ENCODE measurements at places on chromosomes 16 and 17.

GRCh38 chr17:41519501-41520224 is 973 bp upstream of the KRT15 start:
- no peak for DNase-seq

GRCh38 chr16:28610595-28611191 is 849 bp upstream of the SULT1A1 start:
- DNase-seq = no peak

GRCh38 chr17:28888832-28889231 is 8.7 kb downstream of the FLOT2 start:
- DNase-seq = no peak

DNA sequence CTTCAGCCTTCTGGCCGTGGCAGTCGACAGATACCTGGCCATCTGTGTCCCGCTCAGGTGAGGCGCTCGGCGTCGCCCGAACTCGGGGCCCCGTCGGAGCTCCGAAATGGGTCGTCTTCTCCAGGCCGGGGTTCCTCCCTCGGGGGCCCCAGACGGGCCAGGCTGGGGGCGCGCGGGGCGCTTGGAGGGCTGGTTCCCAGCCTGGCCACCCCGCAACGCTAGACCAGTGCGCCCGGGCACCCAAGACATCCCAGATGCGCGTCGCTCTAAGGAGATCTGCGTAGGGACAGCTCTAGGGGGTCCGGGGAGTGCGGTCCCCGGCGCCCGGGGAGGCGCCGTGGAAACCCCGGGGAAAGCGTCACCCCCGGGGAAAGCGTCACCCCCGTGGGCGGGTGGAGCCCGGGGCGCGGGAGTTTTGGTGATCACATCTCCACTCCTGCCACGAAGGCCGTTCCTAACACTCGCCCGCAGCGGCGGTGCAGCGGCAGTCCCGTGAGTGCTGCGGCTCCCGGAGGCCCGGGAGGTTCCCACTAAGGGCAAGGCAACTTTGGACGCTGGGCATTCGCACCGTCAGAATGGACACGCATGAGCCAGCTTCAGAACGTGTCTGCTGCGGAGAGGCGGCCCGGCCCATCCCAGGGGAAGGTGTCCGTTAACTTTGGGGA is 729 bp downstream of the ADORA2B start:
- peak; percentile 56 for DNase-seq

DNA sequence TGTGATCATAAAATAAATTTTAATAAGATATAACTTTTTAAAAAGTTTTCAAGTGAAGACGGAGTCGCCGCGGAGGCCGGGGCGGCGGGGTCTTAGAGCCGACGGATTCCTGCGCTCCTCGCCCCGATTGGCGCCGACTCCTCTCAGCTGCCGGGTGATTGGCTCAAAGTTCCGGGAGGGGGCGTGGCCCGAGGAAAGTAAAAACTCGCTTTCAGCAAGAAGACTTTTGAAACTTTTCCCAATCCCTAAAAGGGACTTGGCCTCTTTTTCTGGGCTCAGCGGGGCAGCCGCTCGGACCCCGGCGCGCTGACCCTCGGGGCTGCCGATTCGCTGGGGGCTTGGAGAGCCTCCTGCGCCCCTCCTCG is at the start of gene FOXC2:
FOXC2 (plus strand) TSS at position 229 of the 365 bp plus-strand sequence. CDS start 507 bp downstream, outside the sequence.
- peak; percentile 68 for DNase-seq

- DNase-seq = no peak
Observed at GRCh38 chr17:66665194-66665593, 169.7 kb upstream of the CACNG5 start.

GRCh38 chr17:17677299-17678040 is 3.8 kb upstream of the RAI1 start:
- DNase-seq = no peak

GRCh38 chr16:1674751-1675664 is 3.1 kb upstream of the JPT2 start:
- DNase-seq = no peak

DNA sequence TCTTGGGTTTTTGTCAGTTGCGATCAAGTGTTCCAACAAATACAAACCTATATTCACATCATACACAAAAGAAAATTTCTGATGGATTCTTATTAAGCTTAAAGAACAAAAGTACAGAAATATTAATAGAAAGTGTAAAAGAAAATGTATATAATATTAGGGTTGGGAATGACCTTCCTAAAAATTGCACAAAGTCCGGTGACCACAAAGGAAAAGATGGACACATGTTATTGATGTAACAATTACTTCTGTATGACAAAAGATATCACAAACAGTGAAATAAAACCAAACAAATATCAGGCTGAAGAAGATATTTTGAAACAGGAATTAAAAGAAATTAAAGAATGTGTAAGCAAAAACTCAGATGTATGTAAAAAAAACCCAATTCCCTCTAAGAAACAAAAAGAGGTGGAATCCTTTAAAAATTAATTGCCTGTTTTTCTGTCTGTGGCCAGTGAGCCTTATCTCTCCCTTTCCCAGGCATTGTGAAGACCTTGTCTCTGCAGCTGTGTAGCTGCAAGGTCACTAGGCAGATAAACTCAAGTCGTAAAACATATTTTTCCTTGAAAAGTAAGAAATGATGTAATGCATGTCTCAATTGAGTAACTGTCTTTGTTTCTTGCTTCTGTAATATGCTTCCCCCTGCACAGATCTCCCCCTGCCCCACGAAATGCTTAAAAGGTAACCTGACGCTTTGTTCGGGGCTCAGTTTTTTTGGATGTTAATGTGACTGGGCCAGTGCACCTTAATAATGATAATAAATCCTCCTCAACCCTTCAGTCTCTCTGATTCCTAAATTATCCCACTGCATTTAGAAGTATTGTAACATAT is 2.8 kb downstream of the ST6GALNAC1 start:
- DNase-seq = no peak

DNA sequence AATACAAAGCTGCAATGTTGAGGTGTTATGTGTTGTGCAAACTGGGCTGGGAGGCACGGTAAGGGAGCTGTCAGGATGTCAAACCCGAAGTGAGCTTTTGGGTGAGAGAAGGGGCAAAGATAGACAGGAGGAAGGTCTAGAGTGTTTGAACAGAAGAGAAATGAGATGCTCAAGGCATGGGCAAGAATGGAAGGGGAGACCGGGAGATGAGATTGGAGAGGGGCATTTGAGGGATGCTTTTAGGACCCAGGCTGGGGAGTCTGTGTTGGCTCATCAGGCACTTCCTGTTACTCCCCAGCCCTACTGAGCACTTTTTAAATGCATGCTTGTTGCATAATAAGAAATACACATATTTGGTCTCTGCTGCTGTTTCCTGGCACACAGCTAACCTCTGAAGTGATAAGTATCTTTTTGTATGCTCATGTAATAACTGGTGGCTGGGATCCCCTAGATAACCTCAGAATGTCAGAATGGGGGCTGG is 13.7 kb downstream of the UNC45B start:
- no peak for DNase-seq

GRCh38 chr17:81740395-81740961 is 28.4 kb downstream of the SLC25A10 start:
- DNase-seq = no peak

- no peak for DNase-seq
Observed at GRCh38 chr16:77273815-77274214, 74.6 kb downstream of the SYCE1L start.

- peak; percentile 24 for DNase-seq
Observed at GRCh38 chr17:65278050-65278819, 141.1 kb downstream of the RGS9 start.

GRCh38 chr17:72158895-72159885 is 38.4 kb downstream of the SOX9 start:
- DNase-seq = no peak

GRCh38 chr17:80789356-80789902 is 202.2 kb upstream of the CHMP6 start:
- no peak for DNase-seq

GRCh38 chr17:72466199-72466598 is 345.4 kb downstream of the SOX9 start:
- DNase-seq = no peak

DNA sequence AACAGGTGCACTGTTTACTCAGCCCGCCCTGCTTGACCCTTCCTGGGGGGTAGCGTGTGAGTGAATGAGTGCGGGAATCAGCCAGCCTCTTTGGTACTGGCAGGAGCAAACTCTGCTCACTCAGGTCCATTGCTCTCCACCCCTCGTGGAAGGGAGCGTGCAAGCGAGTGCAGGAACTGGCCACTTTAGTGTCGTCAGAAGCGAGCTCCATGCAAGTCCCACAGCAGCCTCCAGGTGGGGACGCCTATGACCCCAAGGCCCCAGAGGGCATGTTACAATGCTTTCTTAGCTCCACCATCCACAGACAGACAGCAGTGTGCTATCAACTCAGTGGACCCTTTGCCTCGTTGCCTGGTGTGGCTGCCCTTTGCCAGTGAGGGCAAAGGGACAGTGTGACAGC is 1025.1 kb upstream of the CDH8 start:
- DNase-seq = no peak

GRCh38 chr16:70254965-70255286 is 3.2 kb upstream of the EXOSC6 start:
- DNase-seq = no peak

DNA sequence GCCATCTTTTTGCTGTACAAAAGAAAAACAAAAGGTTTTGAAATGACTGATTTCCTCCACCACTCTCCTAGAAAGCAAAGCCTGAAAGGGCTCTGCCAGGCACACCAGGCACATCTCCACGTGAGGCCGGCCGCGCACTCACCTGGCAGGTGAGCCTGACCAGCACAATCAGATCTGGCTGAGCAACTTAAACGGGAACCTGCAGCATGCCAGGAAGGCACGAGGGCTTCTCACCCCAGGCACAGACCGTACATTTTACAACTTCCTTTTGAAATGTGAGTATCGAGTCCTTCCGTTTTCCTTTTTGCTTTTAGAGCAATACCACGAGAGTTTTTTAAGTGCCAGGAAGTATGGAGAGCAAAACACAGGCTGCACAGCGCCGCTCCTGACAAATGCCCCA is 22.5 kb downstream of the SLC38A10 start:
- DNase-seq = no peak

DNA sequence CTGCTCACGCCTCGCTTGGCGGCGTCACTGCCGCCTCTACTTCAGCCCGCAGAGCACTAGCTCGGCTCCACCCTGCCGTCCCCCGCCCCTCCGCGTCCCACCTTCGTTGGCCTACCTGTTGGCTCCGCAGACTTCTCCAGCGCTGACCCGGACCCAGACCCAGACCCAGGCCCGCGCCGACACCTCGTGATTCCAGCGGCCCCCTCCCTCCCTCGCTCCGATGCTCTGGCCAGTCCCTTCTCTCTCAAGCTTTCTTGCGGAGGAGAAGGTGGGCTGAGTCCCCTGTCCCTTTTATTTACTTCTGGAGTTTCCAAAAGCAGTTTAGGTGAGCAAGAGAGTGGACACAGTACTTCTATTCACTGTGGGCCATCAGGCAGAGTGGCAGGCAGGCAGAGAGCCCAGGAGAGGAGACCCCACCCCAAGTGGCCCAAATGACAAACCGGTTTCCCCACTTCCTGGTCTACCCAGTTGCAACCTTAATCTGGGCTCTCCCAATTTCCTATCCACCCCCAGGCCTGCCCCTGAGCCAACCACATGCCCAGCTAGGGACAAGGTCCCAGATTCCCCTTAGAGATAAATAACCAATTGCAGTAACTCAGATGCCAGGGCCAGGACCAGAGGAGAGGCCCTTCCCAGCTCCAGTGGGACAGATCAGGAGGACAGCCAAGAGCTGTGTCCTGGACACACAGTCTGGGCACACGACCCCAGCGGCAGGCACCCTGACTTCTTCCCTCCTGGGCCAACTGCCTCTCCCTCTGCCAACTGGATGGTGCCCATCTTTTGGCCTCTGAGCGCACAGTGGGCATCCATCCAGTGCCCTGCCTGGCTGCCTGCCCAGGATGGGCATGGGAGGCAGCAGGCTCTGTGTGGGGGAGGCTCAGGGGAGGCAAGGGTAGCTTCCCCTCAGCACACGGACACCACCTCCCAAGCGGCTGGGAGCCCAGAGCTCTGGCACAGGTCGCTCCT is 1.2 kb upstream of the SRCIN1 start:
- no peak for DNase-seq

- DNase-seq = no peak
Observed at GRCh38 chr17:73750975-73751374, 106.7 kb upstream of the SDK2 start.

DNA sequence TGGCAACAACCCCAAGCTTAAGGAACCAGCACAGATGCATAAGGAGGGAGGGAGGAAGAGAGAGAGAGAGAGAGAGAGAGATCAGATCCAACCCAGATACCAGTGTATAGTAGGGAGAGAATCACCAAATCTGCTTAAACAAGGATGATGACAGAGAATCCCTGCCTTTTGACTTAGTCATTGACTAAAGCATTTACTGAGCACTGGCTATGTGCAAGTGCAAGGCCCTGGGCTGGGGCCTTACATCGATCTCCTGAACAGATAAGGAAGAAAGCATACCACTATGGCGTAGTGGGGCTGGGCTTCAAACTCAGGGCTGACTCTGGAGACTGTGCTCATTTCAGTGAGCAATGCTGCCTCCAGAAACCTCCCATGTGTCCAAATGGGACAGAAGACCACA is 15.8 kb downstream of the TSNAXIP1 start:
- DNase-seq = no peak

DNA sequence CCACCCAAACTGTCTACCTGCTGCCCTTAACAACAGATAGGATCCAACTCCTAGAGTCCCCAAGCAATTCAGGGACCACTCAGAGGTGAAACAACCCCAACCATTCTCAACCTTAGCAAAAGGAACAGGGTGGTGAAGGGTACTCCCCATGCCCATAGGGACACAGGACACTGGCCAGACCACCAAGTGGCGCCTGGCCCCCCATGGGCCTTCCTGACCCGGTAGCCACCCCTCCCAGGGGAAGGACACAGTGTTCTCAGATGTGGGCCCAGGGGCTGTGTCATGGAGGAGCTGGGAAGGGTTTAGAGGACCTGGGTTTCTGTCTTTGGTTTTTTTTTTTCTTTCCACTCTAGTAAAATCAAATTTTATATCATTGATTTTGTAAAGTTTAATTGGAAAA is 9.7 kb upstream of the SLC25A39 start:
- DNase-seq = no peak

- no peak for DNase-seq
Observed at GRCh38 chr17:35973333-35974260, 7.7 kb downstream of the CCL16 start.

GRCh38 chr17:82461827-82462524 is 3.4 kb downstream of the NARF start:
- no peak for DNase-seq

DNA sequence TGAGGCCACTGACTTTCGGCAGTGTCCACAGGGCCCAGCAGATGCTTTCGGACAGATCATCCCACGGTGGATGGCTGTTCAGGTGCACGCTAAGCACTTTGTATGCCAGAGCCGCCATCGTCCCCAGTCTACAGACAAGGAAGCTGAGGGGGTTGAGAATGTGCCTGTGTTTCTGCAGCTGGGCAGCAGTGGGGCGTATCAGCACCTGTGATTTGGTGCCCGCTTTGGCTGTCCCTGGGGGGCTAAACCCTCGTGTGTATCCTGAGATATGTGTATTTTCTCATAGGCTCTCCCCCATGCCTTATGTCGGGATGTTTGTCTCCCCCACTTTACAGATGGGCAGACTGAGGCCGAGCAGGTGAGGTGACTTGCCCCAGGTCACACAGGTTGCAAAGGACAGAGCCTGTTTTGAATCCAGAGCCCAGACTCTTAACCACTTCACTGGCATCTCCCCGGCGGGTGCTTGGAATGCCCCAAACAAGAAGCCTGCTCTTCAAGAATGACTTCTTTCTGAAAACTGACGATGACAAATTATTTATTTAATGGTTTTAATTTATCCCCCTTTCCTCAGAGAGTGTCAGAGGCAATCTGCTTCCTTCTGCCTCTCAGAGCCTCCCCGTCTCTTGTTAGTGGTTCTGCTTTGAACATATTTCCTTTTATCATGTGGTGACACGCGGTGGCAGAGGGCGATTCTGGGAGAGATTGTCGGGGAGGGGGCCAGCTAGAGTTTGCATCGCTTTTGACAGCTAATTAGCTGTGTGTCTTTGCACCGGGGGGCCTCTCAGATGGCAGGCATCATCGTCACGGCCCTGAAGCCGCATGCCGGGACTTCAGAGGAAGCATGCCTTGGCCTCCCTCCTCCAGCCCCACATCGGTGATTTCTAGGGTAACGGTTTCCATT is 149.6 kb upstream of the CIBAR2 start:
- no peak for DNase-seq

Data from stimulated activated CD4-positive, alpha-beta T cell treated with anti-CD3 and anti-CD28 coated beads, Interleukin-4, amount 100 ng/mL, for 1 hour (primary cell).